ENCODE measurements at places on chromosomes 6 and 20. TPM values are rescaled to one million over a fixed set of nuclear protein-coding genes. Genes with fewer than 3 reads are reported as not detected.

The HEBP2 gene
- total RNA-seq: 4.4 TPM

The RSPH4A gene
- total RNA-seq: 4.4 TPM

The RWDD2A gene
- total RNA-seq: 5.9 TPM

The FAM184A gene
- 30.4 TPM for total RNA-seq

The ADAM33 gene
- total RNA-seq: 6.3 TPM

Data from cerebellum (tissue), 4 donors.